Psoas muscle (tissue), 8 donors: ENCODE measurements at places on chromosomes 7 and 10. TPM values are rescaled to one million over a fixed set of nuclear protein-coding genes. Genes with fewer than 3 reads are reported as not detected.

DNA sequence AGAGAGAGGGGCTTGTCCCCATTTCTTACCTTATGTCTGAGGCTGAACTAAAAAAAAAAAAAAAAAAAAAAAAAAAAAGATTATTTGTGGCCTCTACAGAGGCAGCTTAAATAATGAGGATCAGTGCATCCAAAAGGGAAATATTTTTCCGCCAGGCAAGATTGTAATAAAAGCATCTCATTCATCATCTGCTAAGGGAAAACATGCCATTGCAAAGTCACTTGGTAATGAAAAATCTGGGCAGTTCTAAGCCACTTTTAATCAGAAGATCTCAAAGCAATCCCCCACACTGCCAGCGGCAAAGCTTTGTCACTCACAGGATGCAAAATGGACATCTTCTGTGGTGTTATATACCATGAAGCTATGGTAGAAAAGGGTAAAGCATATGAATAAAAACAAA, 3.8 kb downstream of the FAM107B start:
- DNase-seq: no peak
- no peaks in the 10 kb centered on the region for H3K4me1 ChIP-seq
- H3K27ac ChIP-seq: no peak overlapping the region
- no peaks in the 10 kb centered on the region for H3K36me3 ChIP-seq

GRCh38 chr7:139941421-139941820, 112.4 kb downstream of the TBXAS1 start:
- DNase-seq: no peak
- H3K4me3 ChIP-seq: no peak overlapping the region

DNA sequence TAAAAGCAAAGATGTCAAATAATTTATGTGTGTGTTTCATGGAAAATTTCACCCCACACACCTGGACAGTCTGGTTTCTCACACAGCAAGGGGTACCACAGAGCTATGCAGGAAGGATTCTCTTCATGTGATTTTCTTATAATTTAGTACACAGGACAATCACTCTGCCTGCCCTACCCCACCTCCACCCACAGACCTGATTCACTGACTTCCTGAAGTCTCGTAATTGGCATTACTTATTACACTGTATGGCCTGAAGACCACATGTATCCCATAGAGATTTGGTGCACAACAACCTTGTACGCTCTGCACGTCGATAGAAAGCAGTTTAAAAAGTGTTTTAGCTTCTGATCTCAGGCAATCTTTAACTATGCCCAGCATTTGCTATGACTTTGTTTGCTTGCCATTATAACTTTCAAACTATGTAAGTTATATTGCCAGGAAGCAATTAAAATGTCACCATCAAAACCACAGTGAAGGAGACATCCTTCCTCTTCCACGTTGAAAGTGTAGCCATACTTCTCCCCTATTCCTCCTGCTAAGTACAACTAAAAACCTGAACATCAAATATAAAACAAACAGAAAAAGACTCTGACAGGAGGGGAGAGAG, 279.4 kb upstream of the IMMP2L start:
- no peaks in the 10 kb centered on the region for H3K4me1 ChIP-seq
- H3K27me3 ChIP-seq: no peaks in the 10 kb centered on the region
- no peak overlapping the region for H3K27ac ChIP-seq
- H3K4me3 ChIP-seq: no peak overlapping the region
- DNase-seq: no peak

GRCh38 chr10:13904064-13904463, 317.3 kb downstream of the PRPF18 start:
- no peak overlapping the region for H3K4me3 ChIP-seq
- H3K36me3 ChIP-seq: no peaks in the 10 kb centered on the region
- H3K27me3 ChIP-seq: no peaks in the 10 kb centered on the region
- DNase-seq: no peak

- H3K4me1 ChIP-seq: peaks cover 4% of the 10 kb centered on the region
- peaks cover 4% of the 10 kb centered on the region for H3K27me3 ChIP-seq
- no peaks in the 10 kb centered on the region for H3K36me3 ChIP-seq
- H3K4me3 ChIP-seq: no peak overlapping the region
Observed at GRCh38 chr10:70966646-70967553, 78.5 kb upstream of the PCBD1 start.

The CC2D2B gene
- total RNA-seq: 0.22 TPM

The MYL7 gene
- not detected for total RNA-seq
